ENCODE measurements at places on chromosomes 12 and 14. TPM values are rescaled to one million over a fixed set of nuclear protein-coding genes. Genes with fewer than 3 reads are reported as not detected.

The DICER1 gene
- 62.2 TPM for total RNA-seq

The SDR9C7 gene
- not detected for total RNA-seq

The OVCH1 gene
- 1.9 TPM for total RNA-seq

The OR4E2 gene
- total RNA-seq = not detected

The SERPINA12 gene
- not detected for total RNA-seq

The IAPP gene
- not detected for total RNA-seq

GRCh38 chr12:67239061-67239460 lies 30.1 kb upstream of the CAND1 start:
- no peaks in the 10 kb centered on the region for H3K36me3 ChIP-seq
- H3K27me3 ChIP-seq = no peaks in the 10 kb centered on the region
- no peak for DNase-seq
- no peak overlapping the region for H3K4me3 ChIP-seq
- no peak overlapping the region for H3K27ac ChIP-seq
- H3K4me1 ChIP-seq = no peaks in the 10 kb centered on the region

DNA sequence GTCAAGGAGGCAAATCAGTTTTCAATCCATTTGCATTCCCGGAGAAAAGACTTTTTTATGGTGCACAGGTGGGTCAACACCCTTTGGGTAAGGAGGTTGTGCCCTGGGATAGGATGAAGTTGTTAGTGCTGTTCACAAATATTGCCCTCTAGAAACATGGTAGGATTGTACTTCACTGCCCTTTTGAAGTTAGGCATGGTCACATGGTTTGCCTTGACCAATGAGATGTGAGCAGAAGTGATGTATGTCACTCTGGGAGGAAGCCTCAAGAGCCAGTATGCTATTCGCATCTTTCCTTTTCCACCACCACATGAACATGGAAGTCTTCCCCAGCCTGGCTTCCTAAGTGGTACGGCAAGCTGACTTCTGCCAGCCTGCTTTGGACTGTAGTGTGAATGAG lies 182.7 kb downstream of the TMX1 start:
- no peak overlapping the region for H3K4me3 ChIP-seq
- no peaks in the 10 kb centered on the region for H3K4me1 ChIP-seq
- H3K27ac ChIP-seq = no peak overlapping the region

DNA sequence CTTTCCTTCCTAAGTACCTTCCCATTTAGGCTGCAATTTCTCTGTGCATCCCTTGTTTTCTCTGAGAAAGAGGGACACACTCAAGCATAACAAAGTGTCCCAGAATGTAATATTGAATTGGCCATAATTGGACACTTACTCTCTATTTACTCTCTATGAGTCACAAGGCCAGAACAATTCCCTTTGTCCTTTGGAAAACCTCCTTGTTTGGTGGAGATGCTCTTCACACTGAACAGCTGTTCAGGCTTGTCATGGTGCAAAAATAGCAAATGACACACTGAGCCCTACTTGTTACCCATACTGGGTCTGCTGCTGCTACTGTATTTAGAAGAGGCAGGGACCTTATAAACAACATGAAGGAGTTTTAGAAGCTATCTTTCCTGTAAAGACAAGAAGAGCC lies 1590.5 kb upstream of the TMEM132C start:
- no peak overlapping the region for H3K4me3 ChIP-seq
- no peaks in the 10 kb centered on the region for H3K27me3 ChIP-seq
- H3K36me3 ChIP-seq = no peaks in the 10 kb centered on the region
- H3K4me1 ChIP-seq = no peaks in the 10 kb centered on the region
- no peak for DNase-seq
- no peak overlapping the region for H3K27ac ChIP-seq

- peaks cover 3% of the 10 kb centered on the region for H3K4me1 ChIP-seq
- H3K36me3 ChIP-seq = no peaks in the 10 kb centered on the region
- no peaks in the 10 kb centered on the region for H3K27me3 ChIP-seq
- H3K4me3 ChIP-seq = no peak overlapping the region
- no peak for DNase-seq
- no peak overlapping the region for H3K27ac ChIP-seq
Observed at GRCh38 chr12:69908203-69908602, 83.2 kb downstream of the MYRFL start.

GRCh38 chr14:99755629-99756603 lies 37.3 kb upstream of the EML1 start:
- no peaks in the 10 kb centered on the region for H3K36me3 ChIP-seq
- H3K4me3 ChIP-seq = no peak overlapping the region
- peaks cover 35% of the 10 kb centered on the region for H3K4me1 ChIP-seq
- H3K27me3 ChIP-seq = no peaks in the 10 kb centered on the region

- H3K27me3 ChIP-seq = no peaks in the 10 kb centered on the region
- no peak for DNase-seq
- H3K4me1 ChIP-seq = no peaks in the 10 kb centered on the region
- no peak overlapping the region for H3K4me3 ChIP-seq
- no peak overlapping the region for H3K27ac ChIP-seq
Observed at GRCh38 chr12:33676866-33677265, 237.2 kb upstream of the SYT10 start.

GRCh38 chr12:75868501-75868900 lies 163.1 kb downstream of the PHLDA1 start:
- no peaks in the 10 kb centered on the region for H3K36me3 ChIP-seq
- H3K27me3 ChIP-seq = no peaks in the 10 kb centered on the region
- no peak overlapping the region for H3K4me3 ChIP-seq
- no peaks in the 10 kb centered on the region for H3K4me1 ChIP-seq

- DNase-seq = no peak
- no peaks in the 10 kb centered on the region for H3K36me3 ChIP-seq
- H3K27ac ChIP-seq = no peak overlapping the region
- no peak overlapping the region for H3K4me3 ChIP-seq
Observed at GRCh38 chr12:107801150-107801549, 26.6 kb downstream of the ASCL4 start.

- no peaks in the 10 kb centered on the region for H3K27me3 ChIP-seq
- peak overlapping the region; percentile 73 for H3K27ac ChIP-seq
- peaks cover 11% of the 10 kb centered on the region for H3K4me1 ChIP-seq
Observed at GRCh38 chr12:32482226-32482625, 82.9 kb downstream of the FGD4 start.

GRCh38 chr12:14884458-14884878 lies 1.2 kb downstream of the MGP start:
- H3K4me3 ChIP-seq = peak overlapping the region; percentile 25
- no peaks in the 10 kb centered on the region for H3K36me3 ChIP-seq
- peaks cover 17% of the 10 kb centered on the region for H3K4me1 ChIP-seq

All from upper lobe of left lung (tissue), 6 donors.